ENCODE measurements at places on chromosomes 5 and 9. TPM values are rescaled to one million over a fixed set of nuclear protein-coding genes. Genes with fewer than 3 reads are reported as not detected.

The SOX30 gene
- total RNA-seq = not detected

The IL9 gene
- not detected for total RNA-seq

DNA sequence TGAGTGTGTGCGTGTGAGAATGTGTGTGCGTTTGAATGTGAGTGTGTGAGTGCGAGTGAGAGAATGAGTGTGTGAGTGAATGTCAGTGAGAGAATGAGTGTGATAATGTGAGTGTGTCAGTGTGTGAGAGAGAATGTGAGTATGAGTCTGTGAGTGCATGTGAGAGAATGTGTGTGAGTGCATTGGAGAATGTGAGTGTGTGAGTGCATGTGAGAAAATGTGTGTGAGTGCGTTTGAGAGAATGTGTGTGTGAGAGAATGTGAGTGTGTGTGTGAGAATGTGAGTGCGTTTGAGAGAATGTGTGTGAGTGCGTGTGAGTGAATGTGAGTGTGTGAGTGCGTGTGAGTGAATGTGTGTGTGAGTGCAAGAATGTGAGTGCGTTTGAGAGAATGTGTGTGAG lies 39.0 kb upstream of the LHX2 start:
- DNase-seq = no peak

The ACSL6 gene
- total RNA-seq = 2.1 TPM

GRCh38 chr5:60835554-60835953 lies 8.5 kb downstream of the ELOVL7 start:
- DNase-seq = no peak

- no peak for DNase-seq
These were observed 889 bp upstream of the ADAMTS12 start for GRCh38 chr5:33892620-33893137.

- DNase-seq = no peak
These were observed 50.0 kb upstream of the RAI14 start for GRCh38 chr5:34606101-34606500.

DNA sequence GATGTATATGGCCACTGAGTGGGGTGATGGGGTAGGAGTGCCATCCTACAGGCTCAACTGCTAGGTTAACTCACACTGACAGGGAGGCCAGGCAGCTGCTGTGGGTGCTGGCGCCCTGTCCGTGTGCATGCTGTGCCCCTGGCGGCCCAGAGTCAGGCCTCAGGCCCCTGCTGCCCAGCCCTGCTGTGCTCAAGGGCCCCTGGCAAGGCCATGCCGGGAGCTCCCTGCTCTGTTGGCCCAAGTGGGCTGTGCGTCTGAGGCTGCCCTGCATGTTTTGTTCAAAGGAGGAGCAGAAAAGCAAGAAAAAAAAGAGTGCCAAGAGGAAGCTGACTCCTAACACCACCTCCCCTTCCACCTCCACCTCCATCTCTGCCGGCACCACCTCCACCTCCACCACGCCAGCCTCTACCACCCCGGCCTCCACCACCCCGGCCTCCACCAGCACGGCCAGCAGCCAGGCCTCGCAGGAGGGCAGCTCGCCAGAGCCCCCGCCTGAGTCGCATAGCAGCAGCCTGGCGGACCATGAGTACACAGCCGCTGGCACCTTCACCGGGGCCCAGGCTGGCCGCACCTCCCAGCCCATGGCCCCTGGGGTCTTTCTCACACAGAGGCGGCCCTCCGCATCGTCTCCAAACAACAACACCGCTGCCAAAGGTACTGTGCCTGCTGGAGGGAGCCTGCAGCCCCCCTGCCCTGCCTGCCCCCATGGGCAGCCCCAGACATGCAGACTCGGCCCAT lies 100.1 kb downstream of the PHF2 start:
- no peak for DNase-seq

GRCh38 chr5:643351-643801 lies 31.2 kb downstream of the CEP72 start:
- DNase-seq = no peak

DNA sequence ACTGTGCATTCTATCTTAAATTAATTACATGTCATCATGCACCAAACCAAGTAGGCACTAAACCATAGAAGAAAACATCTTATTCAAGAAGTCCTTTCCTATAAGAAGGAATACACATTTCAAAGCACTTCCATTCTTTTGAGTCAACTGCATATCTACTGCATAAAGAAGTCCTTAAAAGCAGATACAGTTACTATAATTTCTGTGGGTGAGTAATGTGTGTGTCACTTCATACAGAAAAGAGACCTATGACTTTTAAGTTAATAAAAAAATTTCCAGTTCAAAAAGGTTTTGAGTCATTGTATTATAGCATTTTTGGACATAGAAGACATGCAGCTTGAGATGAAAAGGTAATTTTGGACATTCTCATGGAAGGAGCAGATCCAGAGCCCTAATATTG lies 125.0 kb downstream of the DTWD2 start:
- DNase-seq = no peak

GRCh38 chr9:117733465-117733864 lies 29.3 kb downstream of the TLR4 start:
- no peak for DNase-seq

DNA sequence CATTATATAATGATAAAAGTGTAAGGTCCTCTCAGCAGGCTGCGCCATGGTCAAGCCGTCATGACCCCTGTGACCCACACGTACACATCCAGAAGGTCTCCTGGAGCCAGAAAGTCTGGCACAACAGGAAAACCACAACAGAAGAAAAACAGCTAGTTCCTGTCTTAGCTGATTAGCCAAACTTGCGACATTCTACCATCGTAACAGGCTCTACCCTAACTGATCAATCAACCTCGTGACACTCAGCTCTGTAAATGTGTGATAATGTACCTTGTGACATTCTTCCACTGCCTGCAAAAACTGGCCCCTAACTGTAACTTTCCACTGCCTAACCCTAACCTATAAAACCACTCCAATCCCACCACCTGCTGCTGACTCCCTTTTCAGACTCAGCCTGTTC lies 316.4 kb upstream of the TUSC1 start:
- DNase-seq = no peak

The LRRC70 gene
- 3.6 TPM for total RNA-seq

GRCh38 chr5:11182441-11183080 lies 421.5 kb upstream of the DAP start:
- no peak for DNase-seq

- no peak for DNase-seq
These were observed 98.9 kb downstream of the MRPS27 start for GRCh38 chr5:72221099-72221498.

DNA sequence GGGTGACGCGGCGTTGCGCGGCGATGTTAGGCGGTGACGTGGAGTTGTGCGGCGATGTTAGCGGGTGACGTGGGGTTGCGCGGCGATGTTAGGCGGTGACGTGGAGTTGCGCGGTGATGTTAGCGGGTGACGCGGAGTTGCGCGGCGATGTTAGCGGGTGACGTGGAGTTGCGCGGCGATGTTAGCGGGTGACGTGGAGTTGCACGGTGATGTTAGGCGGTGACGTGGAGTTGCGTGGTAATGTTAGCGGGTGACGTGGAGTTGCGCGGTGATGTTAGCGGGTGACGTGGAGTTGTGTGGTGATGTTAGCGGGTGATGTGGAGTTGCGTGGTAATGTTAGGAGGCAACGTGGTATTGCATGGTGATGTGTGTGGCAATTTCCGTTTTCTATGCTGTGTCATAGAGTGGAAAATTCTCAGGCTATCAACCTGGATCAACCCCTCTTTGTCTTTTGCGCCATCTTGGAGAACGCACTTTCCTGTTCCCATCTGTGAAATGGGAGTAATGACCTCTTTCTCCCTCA lies 76.0 kb downstream of the ANKRD33B start:
- DNase-seq = no peak

The TRIM7 gene
- total RNA-seq = 2.7 TPM

The TMEM215 gene
- total RNA-seq = not detected

The IL13 gene
- total RNA-seq = not detected

- DNase-seq = no peak
These were observed 45.7 kb downstream of the SCAMP1 start for GRCh38 chr5:78405829-78406750.

The MCCC2 gene
- 24.2 TPM for total RNA-seq

- DNase-seq = no peak
These were observed 23.4 kb downstream of the IL33 start for GRCh38 chr9:6239048-6239461.

- DNase-seq = no peak
These were observed 99.9 kb downstream of the GABRB2 start for GRCh38 chr5:161446655-161447054.

The CARTPT gene
- total RNA-seq = 23.5 TPM
